ENCODE measurements at places on chromosomes 1 and 21.

DNA sequence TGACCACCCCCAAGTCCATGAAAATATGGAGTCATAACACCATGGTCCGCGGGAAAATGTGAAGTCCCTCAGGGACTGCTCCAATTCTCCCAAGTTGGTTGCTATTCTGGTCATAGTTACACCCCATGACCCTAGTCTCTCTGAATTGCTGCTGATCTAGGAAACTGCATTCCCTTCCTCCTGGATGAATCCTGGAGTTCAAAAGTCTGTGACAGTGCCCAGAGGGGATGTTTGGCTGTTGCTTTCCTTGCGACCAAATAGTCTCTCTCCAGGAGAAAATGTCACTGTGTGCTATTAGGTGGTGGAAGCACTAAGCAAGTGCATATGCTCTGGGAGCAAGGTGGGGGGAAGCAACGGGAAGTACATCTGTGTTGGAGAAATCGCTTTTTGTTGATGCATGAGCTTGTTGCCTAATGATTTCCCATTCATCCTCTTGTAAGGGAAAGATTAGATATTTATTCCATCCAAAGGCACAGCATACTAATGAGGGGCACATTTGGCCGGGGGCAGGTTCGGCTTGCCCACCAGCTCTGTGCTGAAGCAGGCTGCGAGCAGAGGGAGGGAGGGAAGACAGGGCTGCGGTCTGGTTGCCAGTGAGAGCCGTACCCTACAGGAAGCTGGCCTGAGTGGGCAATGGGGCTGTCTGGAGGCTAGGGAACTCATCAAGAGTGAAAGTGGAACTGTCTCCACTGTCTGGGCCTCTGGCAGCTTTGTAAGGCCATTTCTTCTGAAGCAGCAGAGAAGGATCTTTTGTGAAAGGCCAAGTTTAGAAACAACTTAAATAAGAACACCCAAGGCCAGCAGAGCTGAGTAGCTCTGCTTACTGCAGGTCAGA, 27.2 kb downstream of the SYT6 start:
- no peak for DNase-seq

DNA sequence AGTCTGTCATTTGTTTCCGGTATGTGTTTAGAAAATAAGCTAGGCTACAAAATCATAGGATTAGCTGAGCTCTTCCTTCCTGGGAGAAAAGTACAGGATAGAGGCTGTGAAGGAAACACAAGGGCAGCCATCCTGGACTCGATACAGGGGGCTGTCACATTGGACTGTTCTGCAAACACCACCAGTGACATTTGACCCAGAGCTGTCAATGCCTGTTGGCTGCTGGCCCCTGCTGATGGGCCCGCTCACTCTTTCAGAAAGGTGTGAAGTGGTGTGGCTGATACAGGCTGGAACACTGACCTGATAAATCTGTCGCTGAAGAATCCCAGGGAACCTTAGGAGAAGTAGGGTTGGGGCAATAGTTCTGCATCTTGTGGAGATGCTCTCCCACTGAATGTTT, 183.1 kb downstream of the RHOU start:
- no peak for DNase-seq

- DNase-seq, result peak; percentile 69
Measured at GRCh38 chr1:245079021-245079609, 75.7 kb upstream of the KIF26B start.

GRCh38 chr1:107363154-107363553, 222.3 kb downstream of the NTNG1 start:
- no peak for DNase-seq

- peak; percentile 70 for DNase-seq
Measured at GRCh38 chr1:193019442-193020026, 39.6 kb downstream of the UCHL5 start.

GRCh38 chr1:66528580-66528979, 5.4 kb upstream of the SGIP1 start:
- DNase-seq, result no peak

DNA sequence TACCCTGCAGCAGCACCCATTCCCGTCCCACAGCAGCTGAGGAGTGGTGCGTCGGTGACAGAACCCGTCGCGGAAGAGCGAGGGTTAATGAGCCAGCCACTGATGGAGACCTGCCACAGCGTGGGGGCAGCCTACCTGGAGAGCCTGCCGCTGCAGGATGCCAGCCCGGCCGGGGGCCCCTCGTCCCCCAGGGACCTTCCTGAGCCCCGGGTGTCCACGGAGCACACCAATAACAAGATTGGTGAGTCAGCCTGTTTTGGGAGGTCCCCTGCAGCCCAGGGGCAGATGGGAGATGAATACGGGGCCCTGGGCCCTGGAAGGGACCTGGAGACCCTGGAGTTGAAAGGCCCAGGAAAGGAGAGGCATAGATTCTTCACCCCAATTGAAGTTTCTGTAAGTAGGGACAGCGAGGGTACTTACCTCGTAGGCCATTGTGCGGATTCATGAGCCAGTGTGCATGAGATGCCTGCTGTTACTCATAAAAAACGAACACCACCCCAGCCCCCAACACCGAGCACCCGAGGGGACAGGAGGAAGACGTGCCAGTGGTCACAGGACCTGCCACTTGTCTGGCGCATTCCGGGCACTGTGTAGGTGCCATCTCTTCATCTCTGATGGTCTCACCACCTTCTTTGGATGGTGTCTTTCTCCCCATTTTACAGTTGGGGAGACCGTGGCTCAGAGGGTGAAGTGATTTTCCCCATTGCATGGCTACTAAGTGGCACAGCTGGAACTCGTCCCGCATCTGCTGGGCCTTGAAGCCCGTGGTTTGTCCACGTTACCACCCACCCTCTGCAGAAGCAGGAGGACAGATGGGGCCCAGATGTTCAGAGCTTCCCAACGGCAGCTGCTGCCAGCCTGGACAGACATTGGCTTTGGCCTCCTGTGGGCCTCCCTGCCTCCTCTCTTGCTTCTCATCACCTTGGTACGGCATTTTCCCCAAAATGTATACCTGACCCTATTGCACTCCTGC, 28.3 kb upstream of the TNFRSF1B start:
- no peak for DNase-seq

GRCh38 chr1:171739656-171740055, 2.2 kb downstream of the VAMP4 start:
- peak; percentile 72 for DNase-seq

GRCh38 chr1:45926330-45926729, 122.9 kb downstream of the MAST2 start:
- DNase-seq, result no peak

DNA sequence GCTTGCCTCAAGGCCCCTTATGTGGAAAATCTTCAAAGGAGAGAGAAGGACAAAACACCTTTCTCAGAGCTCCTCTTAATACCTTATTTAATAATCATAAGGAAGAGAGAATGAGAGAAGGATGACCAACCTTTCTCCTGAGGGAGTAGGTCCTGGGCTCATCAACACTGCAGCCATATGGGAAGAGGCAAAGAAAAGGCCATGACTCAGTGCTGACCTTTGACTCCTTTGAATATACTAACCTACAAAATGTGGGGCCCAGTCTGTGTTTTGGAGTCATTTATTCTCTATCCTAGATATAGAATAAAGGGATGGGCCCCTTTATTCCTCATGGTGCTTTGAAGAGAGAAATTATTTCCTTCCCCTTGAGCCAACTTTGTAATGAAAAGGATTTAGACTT, 38.3 kb downstream of the CAMSAP2 start:
- DNase-seq, result peak; percentile 72

GRCh38 chr1:80056179-80056578, 1049.6 kb upstream of the ADGRL4 start:
- no peak for DNase-seq

- peak; percentile 53 for DNase-seq
Measured at GRCh38 chr1:155979597-155980343, 1.4 kb upstream of the ARHGEF2 start.

DNA sequence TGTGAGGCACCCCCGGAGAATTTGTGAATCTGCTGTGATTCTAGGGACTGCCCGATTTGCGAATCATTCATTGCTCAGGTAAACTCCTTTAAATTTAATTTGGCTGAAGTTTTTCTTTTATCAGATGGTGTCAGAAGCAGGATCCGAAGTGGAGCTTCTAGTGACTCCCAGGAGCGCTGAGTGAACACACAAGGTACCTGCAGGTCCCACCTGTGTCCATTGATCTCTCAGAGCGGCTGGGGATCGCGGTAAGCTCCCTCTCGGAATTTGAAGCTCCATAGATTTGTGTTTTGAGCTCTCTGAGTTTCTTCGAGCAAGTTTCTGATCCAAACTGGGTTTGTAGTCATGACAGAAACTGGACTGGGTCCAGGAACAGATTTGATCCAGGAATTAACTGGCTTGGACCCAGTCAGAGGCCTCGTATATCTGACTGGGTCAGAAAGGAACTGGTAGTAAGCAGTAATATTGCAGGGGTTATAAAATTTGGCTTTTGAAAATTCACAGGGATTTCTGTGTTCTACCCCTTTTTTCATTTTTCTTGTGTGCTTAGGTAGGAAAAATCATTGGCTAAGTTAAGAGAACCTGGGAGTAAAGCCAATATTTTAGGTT, 56.2 kb upstream of the EDEM3 start:
- DNase-seq, result no peak

DNA sequence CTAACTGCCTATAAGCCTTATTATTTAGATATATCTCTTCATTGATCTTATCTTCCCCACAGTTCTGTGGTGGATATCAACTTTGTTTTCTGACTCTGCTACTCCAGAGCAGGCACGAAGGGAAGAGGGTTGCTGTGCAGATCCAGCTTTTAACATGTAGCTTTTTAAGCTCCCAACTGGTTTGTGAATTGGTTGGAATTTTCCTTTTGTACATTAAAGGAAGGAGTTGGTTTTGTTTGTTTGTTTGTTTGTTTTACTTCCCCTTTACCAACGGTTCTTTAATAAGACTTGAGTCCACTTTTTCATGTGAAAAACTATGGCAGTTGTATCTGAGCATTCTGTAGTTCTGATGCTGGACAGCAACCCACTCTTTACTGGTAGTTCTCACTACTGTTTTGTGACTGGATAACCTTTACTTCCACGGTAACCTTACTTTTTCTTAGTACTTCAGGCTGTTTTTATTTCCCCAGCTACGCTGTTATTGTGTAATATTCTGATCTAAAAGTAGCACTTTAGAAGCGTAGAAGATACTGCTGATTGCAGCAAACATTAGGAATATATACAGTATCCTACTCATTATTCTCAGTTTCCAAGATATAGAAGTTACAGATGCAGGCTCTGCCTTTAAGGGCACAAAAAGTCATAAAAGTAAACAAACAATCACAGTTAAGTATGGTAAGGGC, 1.6 kb downstream of the GNPAT start:
- DNase-seq, result peak; percentile 34

DNA sequence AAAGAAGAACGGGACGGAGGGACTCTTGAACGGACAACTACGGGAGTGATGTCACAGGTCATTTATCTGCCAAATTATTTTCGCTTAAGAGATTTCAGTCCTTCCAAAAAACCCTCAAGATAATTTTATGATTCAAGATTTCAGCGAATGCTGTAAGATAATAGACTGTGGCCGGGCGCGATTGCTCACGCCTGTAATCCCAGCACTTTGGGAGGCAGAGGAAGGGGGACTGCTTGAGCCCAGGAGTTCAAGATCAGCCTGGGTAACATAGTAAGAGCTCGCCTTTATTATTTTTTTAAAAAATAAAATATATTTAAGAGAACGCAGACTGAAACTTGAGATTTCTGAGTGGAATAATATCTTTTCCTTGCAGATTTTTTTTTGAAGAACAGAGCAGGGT, 609 bp downstream of the RWDD2B start:
- peak; percentile 41 for DNase-seq

DNA sequence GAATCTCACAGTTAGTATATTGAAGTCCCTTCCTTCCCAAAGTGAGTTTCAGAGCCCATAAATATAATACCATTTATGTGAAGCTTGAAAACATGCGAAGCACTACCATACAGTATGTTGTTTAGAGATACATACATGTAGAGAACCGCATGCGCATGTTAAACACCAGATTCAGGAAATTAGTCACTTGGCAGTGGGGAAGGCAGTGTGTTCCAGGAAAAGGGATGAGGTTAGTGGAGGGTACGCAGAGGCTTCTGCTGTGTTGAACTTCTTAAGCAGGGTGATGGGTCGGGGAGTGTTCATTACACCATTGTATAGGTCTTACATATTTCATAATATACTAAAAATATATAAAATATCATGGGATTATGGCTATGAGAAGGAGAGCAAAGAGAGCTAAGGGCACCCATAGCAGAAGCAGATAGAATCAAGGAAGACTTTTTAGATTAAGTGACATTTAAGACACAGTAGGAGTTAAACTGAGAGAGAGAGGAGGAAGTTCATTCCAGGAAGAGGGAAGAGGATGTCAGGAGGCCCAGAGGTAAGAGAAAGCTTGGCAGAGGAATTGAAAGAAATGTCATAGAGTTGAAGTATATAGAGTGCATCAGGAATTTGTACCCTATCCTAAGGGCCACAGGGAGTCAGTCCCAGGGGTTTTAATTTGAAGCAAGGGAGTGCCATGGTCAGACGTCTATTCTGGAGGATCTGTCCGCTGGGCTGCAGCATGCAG, 43.5 kb upstream of the SARS1 start:
- DNase-seq, result no peak

Measured in ELR (cell line).